Renal cortex interstitium (tissue), 15 donors: ENCODE measurements at places on chromosomes 4 and X.

GRCh38 chrX:68146054-68146453 lies 287.2 kb downstream of the OPHN1 start:
- peak; percentile 1 for DNase-seq

- no peak for DNase-seq
Observed at GRCh38 chr4:153887217-153887616, 98.3 kb upstream of the SFRP2 start.

- DNase-seq: no peak
Observed at GRCh38 chrX:155997436-155997835, at the start of gene IL9R. TSS of gene IL9R (plus strand) at chrX:155997696. CDS start at chrX:155997760, 64 bp downstream.

DNA sequence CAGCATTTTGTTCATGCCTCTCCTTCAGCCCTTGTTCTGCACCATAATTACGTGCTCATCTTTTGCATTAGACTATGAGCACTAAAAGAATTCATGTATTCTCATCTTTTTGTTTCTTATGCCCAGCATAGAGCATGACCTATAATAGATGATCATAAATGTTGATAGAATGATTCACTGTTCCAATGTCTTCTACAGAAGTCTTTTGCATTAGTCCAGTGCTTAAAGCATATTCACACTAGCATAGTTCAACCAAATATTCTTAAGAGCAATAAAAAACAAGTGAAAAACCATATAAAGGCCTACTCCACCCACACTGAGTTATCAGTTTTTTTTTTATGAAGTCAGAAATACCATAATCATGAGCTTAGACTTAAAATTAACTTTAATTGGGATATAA lies 36.5 kb upstream of the SLC10A4 start:
- no peak for DNase-seq

DNA sequence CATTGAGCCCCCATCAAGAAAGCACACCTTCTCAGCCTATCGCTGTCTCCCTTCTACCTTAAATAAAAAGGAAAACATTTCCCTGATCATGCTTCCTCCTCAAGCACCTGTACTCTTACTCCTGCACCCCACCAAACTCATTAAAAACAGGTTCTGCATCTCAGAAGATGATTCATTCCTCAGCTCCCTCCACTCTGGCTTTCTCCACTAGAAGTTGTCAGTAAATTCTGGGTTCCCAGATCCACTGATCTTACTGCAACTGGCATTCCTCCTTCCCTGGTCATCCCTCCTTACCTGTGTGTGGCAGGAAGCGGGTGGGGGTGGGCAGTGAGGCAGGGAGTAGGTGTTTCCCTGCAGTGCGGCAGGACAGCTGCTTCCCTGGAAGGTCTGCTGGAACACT lies 108.8 kb downstream of the GPR143 start:
- no peak for DNase-seq

- no peak for DNase-seq
Observed at GRCh38 chrX:108159028-108159670, 67.6 kb downstream of the ATG4A start.
